ENCODE measurements at places on chromosomes 7 and 10.

DNA sequence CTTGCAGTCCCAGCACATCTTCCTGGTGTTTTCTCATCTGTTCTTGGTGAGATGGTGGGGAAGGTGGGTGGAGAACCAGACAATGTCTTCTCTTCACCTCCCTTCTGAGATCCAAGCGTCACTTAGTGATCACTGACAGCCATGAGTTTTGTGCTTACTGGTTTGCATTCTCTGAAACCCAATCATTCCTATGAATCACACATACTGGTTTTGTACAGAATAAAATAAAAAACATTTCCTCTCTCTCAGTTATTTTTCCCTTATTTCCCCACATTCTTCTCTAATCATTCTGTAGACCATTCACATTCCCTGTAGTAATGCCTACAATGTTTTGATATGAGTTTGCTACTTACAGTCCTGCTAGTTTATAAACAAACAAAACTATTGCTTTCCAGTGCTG lies 143.8 kb upstream of the SLC13A1 start:
- DNase-seq, result no peak

- no peak for DNase-seq
These were observed 257.8 kb upstream of the GNAI1 start for GRCh38 chr7:79876848-79877252.

GRCh38 chr7:135672560-135673359 lies 10.4 kb downstream of the STMP1 start:
- DNase-seq, result no peak

GRCh38 chr7:43481902-43482678 lies 100.8 kb upstream of the STK17A start:
- DNase-seq, result no peak

DNA sequence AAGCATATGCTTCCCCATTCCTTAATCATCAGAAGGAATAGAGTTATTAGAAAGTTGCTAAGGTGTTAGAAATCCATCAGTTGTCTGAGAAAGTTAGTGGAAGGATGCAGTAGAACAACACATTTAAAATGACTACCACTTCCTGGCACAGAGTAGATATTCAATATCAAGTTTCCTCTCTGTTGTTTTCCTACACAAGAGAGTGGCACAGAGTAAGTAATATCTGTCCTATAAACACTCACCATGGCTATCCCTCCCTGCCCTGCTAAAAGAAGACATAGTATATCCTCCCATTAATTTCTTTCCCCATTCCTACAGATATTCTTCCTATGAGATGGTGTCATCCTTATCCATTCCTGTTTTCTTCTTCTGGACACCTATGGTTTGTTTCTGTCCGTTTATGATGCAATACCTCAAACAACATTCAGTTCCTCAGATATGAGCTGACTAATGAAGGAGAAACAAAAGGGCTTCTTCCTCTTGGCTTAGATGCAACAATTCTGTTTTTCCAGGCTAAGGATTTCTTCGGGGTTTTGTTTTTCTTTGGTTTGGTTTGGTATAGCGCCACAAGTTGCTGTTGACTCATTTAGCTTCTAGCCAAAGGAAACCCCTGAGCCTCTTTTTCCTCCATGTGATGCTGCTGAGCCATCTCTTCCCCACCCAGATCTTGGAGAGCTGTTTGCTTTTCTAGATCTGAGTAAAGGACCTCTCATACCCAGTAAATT lies 32.9 kb upstream of the BPGM start:
- no peak for DNase-seq

DNA sequence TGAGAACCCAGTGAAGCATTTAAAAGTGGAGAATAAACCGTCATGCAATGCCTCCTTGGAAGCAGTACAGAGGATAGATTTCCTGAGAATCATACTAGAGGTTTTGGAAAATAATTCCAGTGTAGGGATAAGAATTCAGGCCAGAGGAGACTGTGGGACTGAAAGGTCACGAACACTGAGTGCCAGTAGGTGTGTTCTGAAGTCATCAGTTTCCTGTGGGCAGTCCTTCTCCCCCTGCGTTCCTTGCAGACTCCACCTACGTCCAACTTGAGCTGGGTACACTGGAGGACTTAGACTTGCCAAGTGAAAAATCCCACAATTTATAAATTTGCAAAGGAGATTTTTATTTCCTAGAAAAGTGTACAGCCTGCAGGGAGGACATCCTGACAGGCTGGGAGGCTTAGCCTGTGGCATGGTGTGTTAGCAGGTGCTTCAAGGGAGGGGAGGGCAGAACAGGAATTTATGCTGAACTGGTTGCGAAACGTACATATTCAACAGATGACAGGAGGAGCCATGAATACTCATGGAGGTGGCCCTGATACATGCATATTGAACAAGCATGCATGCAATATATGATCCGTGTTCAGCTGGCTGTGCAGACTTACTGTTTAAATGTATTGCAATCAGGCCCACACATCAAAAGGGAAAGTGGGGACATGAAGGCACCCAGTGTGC lies 72.9 kb upstream of the POM121L12 start:
- no peak for DNase-seq

DNA sequence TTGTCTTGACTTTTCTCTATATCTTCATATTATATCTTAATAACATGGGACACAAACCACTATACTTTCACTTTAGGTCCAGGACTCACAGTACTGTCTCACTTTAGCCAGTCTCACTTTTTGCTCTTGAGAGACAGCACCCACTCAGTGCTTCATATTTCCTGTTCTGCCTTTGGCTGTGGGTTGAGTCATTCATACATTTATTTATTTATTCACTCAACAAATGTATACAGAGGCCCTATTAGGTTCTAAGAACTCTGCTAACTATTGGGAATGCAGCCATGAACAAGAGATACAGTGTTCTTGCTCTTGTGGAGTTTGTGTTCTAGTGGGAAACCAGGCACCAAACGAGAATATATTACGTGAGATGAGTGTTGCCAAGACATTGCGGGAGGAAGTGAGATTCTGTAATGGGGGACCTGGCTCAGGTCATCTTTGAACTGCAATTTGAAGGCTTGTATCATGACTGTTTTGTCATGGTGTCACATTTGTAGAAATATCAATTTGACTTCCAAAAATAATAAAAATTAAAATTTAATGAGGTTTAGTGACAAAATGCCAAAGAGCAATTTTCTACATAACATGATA lies 190.1 kb downstream of the SDHAF3 start:
- no peak for DNase-seq

- DNase-seq, result no peak
These were observed 59.6 kb downstream of the BRI3 start for GRCh38 chr7:98341106-98341505.

GRCh38 chr10:17003151-17003550 lies 126.5 kb downstream of the CUBN start:
- peak; percentile 89 for DNase-seq

DNA sequence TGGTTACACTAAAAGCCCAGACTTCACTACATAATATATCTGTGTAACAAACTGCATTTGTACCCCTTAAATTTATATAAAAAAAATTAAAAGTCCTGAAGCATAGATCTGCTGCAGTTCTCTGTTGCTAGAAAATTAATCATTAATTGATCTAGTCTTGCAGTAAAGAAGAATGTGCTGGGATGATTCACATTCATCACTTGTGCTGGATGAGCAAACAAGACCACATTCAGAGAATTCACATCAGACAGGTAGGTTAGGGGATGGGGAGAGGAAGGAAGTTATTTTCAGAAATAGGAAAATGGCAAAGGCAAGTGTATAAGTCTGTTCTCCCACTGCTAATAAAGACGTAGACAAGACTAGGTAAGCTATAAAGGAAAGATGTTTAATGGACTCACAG lies 1019.0 kb downstream of the KCNMA1 start:
- no peak for DNase-seq

GRCh38 chr7:129390314-129390713 lies 43.9 kb upstream of the STRIP2 start:
- no peak for DNase-seq

DNA sequence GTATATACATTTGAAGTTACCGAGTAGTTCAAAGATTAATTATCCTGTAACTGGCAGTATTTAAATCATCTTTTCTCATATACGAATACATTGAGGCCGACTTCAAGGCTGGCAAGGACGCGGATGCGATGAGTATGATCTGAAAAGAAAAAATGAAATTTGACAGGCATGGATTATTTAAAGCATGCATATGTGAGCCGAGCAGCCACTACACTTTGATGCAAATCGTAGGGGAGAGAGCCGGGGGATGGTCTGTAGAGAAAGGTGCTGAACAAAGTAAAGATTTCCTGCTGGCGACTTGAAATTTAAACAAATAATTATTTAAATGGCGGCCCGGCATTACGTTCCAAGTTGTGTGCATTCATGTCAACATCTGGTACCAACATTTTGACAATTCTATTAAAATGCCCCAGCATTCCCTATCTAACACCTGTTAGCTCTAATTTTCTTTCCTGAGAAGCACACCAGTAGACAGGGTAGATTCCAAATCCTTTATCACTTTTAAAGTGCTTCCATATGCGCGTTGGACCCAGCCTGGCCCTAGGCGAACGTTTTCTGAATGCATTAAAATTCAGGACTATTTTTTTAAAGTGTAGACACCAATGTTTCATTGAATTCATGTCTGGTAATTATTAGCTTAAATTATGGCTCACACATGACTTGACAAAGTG lies 188.7 kb downstream of the EMX2 start:
- no peak for DNase-seq

DNA sequence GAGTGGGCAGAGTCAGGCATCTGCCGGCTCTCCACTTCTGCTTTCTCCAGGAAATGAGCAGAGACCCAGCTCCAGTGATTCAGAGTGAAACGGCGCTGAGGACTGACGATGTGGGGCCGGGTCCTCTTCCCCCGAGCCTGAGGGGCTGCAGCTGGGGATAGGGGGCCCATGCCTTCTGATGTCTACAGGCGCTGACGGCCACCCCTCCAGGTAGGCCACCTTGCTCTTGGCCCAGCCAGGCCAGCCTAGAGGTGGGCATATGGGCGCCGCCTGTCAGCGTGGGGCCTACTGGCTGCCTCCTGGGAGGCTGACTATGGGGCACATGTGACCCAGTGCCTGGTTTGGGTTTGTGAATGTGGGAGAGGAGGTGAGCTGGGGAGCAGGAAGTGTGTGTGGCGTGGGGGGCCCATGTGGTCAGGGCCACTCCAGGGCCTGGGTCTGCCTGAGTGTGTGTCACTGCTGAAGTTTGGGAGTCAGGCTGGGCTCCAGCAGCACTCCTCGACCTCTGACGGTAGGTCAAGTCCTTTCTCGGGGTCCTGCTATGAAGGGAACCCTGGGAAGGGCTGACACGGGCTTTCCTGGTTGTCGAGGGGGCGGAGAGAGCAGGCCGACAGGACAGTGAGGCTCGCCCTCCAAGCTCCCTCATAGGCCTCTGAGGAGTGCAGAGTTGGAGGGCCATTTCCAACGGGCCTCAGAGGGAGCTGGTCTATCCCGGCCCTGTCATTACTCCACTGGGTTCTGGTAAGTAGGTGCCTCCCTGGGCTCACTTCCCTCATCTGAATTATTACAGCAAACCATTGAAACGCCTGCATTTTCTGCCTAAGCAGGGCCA lies at the start of gene WDFY4:
Gene WDFY4 (plus strand): TSS at position 82 of the 832 bp plus-strand sequence. CDS start 24,860 bp downstream, outside the sequence.
- no peak for DNase-seq

GRCh38 chr7:120502132-120502531 lies 229.2 kb downstream of the KCND2 start:
- no peak for DNase-seq

DNA sequence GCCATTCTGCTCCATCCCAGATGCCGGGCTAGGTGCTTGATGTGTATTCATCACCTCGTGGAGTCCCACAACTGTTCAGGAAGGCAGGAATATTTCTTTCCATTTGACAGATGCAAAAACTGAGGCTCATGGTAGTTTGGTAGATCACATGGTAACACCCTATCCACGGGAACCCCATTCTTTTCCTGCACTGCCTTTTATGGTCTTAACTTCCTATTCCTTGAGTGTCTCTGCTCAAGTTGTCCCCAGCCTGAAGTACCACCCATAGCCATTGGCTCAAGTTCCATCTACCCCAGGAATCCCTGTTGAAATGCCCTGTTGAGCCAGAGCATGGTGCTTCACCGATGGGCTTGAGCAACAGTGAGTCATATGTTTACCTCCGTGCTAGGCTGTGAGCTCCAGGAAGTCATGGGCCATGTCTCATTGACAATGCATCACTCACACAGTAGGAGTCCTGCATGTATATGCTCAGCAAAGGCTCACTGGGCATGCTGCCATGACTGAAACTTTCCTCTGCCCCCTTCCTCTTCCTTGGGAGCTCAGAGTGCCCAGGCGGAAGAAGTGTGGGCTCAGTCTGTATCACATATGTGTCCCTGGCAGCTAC lies 71.7 kb upstream of the ADAM12 start:
- DNase-seq, result no peak

- DNase-seq, result peak; percentile 18
These were observed 7.1 kb downstream of the SHH start for GRCh38 chr7:155804897-155805825.

DNA sequence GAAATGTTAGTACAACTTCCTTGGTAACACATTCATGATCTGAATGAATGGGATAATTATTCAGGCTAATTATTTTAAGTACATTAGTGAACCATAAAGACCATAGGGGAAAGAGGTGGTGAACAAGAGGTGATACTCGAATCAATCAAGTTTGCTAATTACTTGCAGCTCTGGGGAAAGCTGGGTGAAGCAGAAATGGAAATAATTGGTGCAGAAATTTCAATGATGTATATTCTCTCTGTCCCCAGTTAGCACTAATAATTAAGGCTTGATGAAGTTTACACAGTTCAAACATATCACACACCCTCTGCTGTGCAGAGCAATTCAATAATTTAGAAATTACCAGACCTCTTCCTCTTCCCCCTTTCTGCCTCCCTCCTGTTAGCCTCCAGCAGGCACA lies 49.4 kb upstream of the OPALIN start:
- DNase-seq, result no peak

GRCh38 chr7:4066626-4067475 lies 615.2 kb upstream of the FOXK1 start:
- no peak for DNase-seq
